ENCODE measurements at places on chromosomes 1 and 21. TPM values are rescaled to one million over a fixed set of nuclear protein-coding genes. Genes with fewer than 3 reads are reported as not detected.

The NVL gene
- 52.3 TPM for total RNA-seq

DNA sequence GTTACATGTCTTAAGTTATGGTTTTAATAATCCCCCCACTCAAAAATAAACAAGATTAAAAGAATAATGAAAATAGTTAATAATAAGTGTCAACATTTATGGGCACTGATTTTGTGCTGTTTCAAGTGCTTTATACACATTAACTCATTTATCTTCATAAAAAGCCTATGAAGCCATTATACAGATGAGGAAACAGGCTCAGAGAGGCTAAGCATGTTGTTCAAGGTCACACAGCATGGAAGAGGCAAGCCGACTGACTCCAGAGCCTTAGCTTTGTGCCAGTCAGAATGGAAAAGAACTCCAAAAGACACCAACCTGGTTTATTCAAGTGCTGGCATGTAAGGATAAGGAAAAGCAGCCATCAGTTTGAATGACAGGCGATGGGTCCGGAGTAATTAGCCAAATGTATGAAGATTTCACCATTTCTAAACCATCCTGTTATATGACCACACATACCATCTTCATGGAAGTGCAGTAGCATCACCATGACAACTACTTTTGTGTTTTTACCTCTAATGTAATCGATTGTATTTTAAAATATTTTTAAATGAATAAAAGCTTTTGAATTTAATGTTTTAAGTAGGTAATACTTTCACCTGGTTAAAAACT is 14.4 kb upstream of the ID3 start:
- peaks cover 53% of the 10 kb centered on the region for H3K4me1 ChIP-seq
- H3K27me3 ChIP-seq, result no peaks in the 10 kb centered on the region
- H3K27ac ChIP-seq, result no peak overlapping the region
- H3K4me3 ChIP-seq, result no peak overlapping the region
- H3K36me3 ChIP-seq, result no peaks in the 10 kb centered on the region
- DNase-seq, result no peak

DNA sequence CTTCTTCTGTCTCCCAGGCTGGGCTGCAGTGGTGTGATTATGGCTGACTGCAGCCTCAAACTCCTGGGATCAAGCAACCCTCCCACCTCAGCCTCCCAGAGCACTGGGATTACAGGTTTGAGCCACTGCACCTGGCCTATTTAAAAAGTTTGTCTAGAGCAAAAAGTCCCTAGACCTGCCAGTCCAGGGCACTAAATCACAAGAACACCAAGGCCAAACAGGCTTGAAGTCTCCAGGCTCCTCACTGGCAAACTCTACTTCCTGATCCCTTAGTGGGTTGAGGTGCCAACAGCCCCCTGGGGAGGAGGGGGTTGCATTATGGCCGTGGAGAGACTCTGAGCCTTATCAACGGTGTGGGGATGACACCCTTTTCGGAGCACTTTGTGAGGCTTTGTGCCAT is 76.0 kb downstream of the CLIC6 start:
- H3K4me1 ChIP-seq, result no peaks in the 10 kb centered on the region
- no peak for DNase-seq
- H3K36me3 ChIP-seq, result no peaks in the 10 kb centered on the region
- no peaks in the 10 kb centered on the region for H3K27me3 ChIP-seq
- H3K27ac ChIP-seq, result no peak overlapping the region
- H3K4me3 ChIP-seq, result no peak overlapping the region

DNA sequence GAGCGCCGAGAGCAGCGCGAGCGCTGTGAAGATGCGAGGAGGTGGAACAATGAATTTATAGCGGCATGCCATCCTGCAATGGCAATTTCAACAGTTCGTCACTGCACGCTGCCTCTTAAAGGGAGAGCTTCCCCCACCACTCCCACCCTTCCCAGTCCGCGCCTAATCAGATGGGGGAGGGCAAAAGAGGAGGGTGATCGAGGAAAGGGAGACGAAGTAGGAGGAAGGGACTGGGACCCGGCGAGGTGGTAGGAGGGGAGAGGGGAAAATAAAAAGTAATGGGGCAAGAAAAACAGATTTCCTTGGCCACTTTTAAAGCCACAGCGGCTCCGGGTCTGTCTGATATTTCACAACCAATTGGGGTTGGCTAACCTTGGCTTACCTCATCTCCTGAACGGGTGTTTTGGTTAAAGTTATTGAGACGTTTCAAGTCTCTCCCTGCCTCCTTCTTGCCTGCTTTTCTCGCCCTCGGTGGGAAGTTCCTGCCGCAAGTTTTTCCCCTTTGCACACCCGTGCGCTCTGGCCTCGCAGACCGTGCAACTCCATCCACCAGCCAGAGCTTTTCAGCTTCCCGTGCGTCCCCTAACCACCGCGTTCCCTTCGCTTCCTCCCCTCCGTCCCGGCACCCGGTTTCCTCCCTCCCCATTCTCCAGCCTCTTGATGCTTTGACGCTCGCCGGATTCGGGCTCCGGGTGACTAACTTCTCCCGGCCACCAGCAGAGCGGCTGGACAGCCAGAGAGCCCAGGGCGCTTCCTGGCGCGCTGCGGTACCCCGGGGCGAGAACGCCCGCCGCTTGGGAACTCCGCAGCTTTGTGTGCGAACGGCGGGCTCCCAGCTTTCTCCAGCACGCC is at the start of gene ADAMTS5:
TSS of gene ADAMTS5 (minus strand) at position 27 of the 852 bp plus-strand sequence. CDS start 697 bp downstream, outside the sequence.
- no peak for DNase-seq
- no peak within 1 kb of the TSS for H3K4me3 ChIP-seq
- H3K4me1 ChIP-seq, result no peaks in the 10 kb centered on the region
- no peaks in the 10 kb centered on the region for H3K36me3 ChIP-seq
- H3K27ac ChIP-seq, result no peak within 1 kb of the TSS

DNA sequence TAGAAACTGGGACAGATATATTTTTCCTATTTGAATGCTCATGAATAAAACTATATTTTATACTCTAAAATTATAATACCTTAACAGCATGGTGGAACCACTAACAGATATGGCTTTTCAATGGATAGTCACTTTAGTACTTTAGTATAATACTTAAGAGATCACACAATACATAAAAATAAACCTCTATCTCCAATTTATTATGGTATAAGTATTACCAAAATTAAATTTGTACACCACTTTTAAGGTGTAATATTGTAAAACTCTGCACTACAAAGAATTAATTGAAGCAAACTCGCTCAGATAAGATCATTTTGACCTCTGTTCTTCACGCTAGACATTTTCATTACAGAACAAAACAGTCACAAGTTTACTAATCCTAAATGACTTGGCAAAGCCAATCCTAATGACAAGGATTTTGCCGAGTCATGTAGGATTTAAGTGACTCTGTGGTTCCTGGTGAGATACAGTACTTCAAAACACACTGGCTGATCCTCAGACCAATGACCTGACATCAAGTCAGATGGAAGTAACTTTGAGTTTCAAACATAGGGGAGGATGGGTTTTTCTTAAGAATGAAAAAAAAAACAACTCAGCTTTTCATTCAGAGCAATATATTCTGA is 200.6 kb downstream of the SMYD3 start:
- no peak for DNase-seq
- no peaks in the 10 kb centered on the region for H3K4me1 ChIP-seq
- H3K4me3 ChIP-seq, result no peak overlapping the region
- no peak overlapping the region for H3K27ac ChIP-seq
- H3K27me3 ChIP-seq, result no peaks in the 10 kb centered on the region

Data from Caco-2 (cell line).